Lower leg skin (tissue), 4 donors: ENCODE measurements at places on chromosomes 11 and 22. TPM values are rescaled to one million over a fixed set of nuclear protein-coding genes. Genes with fewer than 3 reads are reported as not detected.

DNA sequence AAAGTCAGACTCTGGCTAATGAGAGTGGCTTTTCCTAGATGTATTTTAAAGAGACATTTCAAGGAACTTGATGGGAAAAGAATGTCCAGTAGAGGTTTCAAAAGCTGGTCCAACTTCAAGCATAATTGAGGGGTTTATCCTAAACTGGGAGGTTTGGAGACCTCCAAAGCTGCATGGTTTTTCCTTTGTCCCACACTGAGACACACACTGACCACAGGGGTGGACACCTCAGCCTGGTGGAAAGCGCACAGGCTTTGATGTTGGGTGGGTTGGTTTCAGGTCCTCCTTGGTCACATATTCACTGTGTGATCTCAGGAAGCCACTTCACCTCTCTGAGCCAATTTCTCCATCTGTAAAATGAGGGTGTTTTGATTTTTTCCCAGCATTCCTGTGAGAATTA is 4.0 kb downstream of the SPON1 start:
- DNase-seq, result no peak

Gene KRTAP5-11
- 9.5 TPM for total RNA-seq

DNA sequence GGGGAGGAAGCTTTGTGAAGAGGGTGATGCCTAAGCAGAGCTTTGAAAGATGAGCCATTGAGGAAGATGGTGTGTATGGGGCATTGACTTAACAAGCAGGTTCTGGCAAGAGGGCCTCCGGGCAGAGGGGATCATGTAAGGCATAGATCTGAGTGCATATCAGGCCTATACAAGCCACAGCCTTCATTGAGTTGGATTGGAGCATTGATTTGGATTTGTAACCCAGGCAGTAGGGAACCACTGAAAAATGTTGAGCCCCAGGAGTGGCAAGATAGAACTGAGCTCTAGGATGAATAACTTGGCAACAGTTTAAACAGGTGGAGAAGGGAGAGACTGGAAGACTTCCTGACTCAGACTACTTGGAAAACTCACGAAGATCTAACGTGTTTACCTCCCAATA is 21.4 kb downstream of the PANX1 start:
- no peak for DNase-seq

GRCh38 chr22:40679964-40680818 is 907 bp downstream of the MCHR1 start:
- no peak for DNase-seq
